ENCODE measurements at places on chromosomes 5 and 9.

DNA sequence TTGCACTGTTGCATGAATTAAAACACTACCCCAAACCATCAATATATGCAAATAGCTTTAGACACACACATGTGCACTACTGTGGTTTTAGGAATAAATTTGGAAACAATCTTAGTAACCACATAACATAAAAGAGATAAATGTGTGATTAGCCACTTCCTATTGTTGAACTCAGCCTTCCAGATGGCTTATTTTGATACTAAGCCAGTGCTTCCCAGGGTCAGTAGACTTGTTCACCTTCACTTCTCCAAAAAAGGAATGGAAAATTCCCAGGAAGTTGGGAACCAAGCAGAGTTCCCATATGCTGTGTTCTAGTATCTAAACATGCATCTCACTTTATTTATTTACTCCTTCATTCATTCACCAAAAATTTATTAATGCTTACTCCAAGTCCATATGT, 47.8 kb downstream of the SVEP1 start:
- no peaks in the 10 kb centered on the region for H3K4me1 ChIP-seq
- H3K36me3 ChIP-seq = no peaks in the 10 kb centered on the region
- H3K27me3 ChIP-seq = no peaks in the 10 kb centered on the region
- DNase-seq = no peak
- no peak overlapping the region for H3K4me3 ChIP-seq

- no peak overlapping the region for H3K4me3 ChIP-seq
- no peaks in the 10 kb centered on the region for H3K36me3 ChIP-seq
- DNase-seq = no peak
- no peaks in the 10 kb centered on the region for H3K4me1 ChIP-seq
- no peaks in the 10 kb centered on the region for H3K27me3 ChIP-seq
These were observed 26.8 kb upstream of the LURAP1L start for GRCh38 chr9:12748016-12748415.

GRCh38 chr5:61817472-61818326, 485.6 kb downstream of the ZSWIM6 start:
- DNase-seq = no peak
- no peak overlapping the region for H3K27ac ChIP-seq
- H3K4me3 ChIP-seq = no peak overlapping the region
- no peaks in the 10 kb centered on the region for H3K36me3 ChIP-seq

- no peak overlapping the region for H3K4me3 ChIP-seq
- H3K36me3 ChIP-seq = no peaks in the 10 kb centered on the region
- H3K27me3 ChIP-seq = no peaks in the 10 kb centered on the region
- DNase-seq = no peak
- H3K27ac ChIP-seq = no peak overlapping the region
These were observed 88.4 kb downstream of the GALNT10 start for GRCh38 chr5:154278908-154279307.

All from T-cell (primary cell).